Vagina (tissue), 2 donors: ENCODE measurements at places on chromosomes 4 and X.

- no peak for DNase-seq
Observed at GRCh38 chr4:73676861-73677323, 56.7 kb upstream of the RASSF6 start.

GRCh38 chr4:15343000-15343399 lies 84.8 kb upstream of the C1QTNF7 start:
- no peak for DNase-seq

DNA sequence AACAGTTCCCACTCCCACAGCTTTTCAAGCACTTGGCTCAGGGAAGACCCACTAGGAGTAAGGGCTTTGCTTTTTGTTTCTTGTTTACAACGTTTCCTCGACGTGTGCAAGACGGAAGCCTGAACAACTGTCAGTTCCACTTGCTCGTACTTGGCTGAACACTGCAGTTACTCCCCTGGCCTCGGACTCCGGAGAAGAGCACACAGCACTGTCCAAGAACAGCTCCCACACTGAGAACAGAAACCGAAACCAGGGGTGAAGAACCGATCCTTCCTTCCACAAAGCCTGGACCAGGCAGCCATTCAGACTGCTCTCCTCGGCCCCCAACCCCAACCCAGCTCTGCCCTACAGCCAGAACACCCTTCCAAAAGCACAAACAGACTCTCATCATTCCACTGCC lies 25.5 kb downstream of the IRF2 start:
- no peak for DNase-seq

DNA sequence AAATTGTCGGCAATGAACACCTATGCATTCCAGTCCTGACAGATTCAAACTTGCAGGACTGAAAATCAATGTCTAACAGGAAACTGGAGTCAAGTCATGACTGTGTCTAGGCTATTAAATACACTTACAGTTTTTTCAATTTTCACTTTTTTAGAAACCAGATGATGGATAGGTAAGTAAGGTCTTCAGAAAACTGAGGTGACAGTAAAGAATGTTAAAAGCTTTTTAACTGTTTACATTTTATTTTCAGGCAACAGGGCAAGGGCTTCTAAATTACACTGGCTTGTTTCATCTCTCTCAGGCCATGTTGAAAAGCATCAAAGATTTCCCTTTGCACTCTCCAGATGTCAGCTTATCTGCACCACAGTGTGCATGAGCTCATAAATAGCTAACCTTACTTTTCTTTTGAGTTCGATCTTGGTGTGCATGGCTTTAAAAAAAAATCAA lies 65.2 kb downstream of the SEC24D start:
- DNase-seq = no peak

- no peak for DNase-seq
Observed at GRCh38 chrX:24732766-24733500, 39.2 kb downstream of the POLA1 start.

DNA sequence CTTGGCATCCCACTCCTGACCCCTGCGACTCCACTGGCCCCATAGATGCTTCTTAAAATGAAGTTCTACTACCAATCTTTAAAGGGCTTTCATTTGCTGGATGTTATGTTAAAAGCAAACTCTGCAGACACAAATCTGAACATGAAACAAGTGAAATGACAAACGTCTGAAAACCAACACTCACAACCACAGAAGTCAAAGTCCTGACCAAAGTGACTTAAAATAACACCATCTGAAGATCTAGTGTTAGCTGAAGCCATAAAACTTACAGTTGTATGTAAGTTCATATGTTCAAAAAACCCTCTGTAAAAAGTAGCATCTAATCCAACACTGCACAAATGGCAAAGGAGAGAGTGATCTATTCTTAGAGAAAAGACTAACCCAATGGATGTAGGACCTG lies 178.7 kb downstream of the SH3KBP1 start:
- no peak for DNase-seq
